ENCODE measurements at places on chromosomes 2 and 18. TPM values are rescaled to one million over a fixed set of nuclear protein-coding genes. Genes with fewer than 3 reads are reported as not detected.

The SH3RF3 gene
- 0.63 TPM for total RNA-seq

The TYW5 gene
- 5.6 TPM for total RNA-seq

The SCYGR4 gene
- total RNA-seq = not detected

The RTKN gene
- 28.0 TPM for total RNA-seq

The ANKRD62 gene
- total RNA-seq = not detected

The HOXD1 gene
- total RNA-seq = not detected

The SPHKAP gene
- total RNA-seq = 0.02 TPM

The ATP6V1B1 gene
- total RNA-seq = 2.0 TPM

The FBLN7 gene
- 0.28 TPM for total RNA-seq

The CPLX4 gene
- not detected for total RNA-seq

The FSHR gene
- not detected for total RNA-seq

The FAM237A gene
- not detected for total RNA-seq

The HOXD13 gene
- total RNA-seq = 0.24 TPM

The ALPI gene
- not detected for total RNA-seq

The NFATC1 gene
- 6.2 TPM for total RNA-seq

The NCK2 gene
- total RNA-seq = 27.2 TPM

The EVA1A gene
- total RNA-seq = 7.8 TPM

The SKA1 gene
- 12.4 TPM for total RNA-seq

The DNAJC5G gene
- total RNA-seq = not detected

The DCDC2C gene
- not detected for total RNA-seq

The GKN2 gene
- 4.3 TPM for total RNA-seq

The LDLRAD4 gene
- 1.5 TPM for total RNA-seq

The SH3YL1 gene
- 10.0 TPM for total RNA-seq

The BCL11A gene
- total RNA-seq = not detected

The FAM110C gene
- total RNA-seq = 0.12 TPM

The ACVR1C gene
- total RNA-seq = 0.08 TPM

The MAL gene
- total RNA-seq = not detected

The ERICH2 gene
- total RNA-seq = not detected

The REG1A gene
- not detected for total RNA-seq

The MYO3B gene
- not detected for total RNA-seq
